ENCODE measurements at places on chromosomes 11 and 22.
A peak's percentile ranks its signal among the peaks of the same experiment; 100 is the strongest.

GRCh38 chr11:19555266-19555665 lies 157.4 kb upstream of the NAV2 start:
- DNase-seq = no peak

DNA sequence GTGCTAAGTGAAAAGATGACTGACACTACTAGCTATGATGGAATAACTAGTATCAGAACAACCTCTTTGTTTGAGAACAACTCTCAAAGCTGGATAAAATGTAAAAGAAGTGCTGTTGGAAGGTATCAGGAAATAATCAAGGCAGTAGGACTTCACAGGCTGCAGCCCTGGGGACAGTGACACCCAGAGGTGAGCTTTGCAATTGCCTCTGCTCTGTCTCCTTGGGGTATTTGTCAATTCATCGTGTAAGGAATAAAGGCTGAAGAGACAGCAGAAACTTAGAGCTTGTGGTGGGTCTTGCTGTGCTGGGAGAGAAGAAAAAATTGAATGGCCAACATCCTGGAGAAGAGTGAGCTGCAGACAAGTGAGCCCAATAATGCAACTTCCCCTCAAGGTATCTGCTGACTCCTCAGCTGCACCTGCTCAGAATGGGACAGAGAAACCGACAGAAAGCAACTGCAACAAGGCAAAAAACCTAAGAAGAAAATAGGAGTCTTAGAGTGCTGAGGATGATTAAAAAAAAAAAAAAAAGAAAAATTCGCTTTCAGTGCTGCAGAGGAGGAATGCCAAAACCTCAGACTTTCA lies 141.1 kb downstream of the RCN1 start:
- DNase-seq = peak; percentile 17

- DNase-seq = peak; percentile 70
These were observed 4.8 kb downstream of the PKP3 start for GRCh38 chr11:398826-399225.

GRCh38 chr11:44518968-44519550 lies 46.4 kb upstream of the CD82 start:
- no peak for DNase-seq

DNA sequence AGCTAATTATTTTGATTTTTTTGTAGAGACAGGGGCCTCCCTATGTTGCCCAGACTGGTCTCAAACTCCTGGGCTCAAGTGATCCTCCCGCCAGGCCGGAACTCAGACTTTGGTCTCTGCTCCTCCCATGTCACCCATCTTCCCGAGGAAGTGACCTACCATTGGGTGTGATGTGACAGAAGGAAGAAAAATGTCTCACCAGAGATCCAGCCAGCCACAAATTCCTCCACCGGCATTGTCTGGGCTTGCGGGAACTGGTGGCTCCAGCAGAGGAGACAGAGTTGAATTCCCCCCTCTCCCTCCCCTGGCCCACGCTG lies 772 bp downstream of the SLC25A45 start:
- peak; percentile 19 for DNase-seq
